ENCODE measurements at places on chromosomes 7 and 10. TPM values are rescaled to one million over a fixed set of nuclear protein-coding genes. Genes with fewer than 3 reads are reported as not detected.

DNA sequence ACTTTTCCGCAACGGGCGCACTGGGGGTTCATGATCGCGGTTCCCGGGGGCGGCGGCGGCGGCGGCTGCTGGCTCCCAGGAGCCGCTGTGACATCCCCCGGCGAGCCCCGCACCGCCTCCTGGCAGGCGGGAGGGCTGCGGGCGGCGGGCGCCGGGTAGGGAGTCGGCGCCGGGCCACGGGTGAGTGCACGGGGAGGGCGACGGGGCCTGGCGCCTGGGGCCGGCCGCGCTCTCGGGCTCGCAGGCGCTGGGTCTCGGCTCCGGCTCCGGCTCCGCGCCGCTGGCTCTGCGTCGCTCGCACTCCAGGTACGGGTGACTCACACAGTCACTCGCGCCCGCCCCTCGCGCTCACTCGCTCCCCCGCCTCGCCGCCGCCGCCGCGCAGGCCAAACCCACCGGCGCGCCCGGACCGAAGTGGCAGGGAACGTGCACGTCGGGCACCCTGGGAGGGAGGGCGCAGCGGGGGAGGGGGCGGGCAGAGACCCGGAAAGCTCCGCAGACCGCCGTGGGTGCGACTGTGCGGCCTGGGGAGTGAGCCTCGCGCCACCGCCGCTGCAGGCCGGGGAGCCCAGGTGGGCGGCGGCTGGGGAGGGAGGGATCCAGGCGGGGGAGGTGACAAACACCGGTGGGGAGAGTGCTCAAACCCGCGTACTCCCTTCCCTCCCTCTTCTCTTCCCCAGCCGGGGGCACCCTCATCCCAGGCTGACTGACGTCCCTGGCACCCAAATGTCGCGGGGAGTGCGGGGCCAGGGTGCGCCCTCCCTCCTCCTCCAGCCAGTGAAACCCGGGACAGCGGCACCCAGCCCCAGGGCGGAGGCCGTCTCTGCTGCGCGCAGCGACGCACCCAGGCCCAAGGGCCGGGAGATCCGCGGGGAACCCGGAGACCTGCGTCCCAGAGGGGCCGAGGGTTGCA is 276.9 kb upstream of the NEBL start:
- peak; percentile 21 for DNase-seq

Gene CYP3A7
- total RNA-seq, result not detected

GRCh38 chr7:114432703-114433102 is 18.1 kb downstream of the FOXP2 start:
- DNase-seq, result no peak

- DNase-seq, result no peak
Observed at GRCh38 chr10:59180689-59181270, 4.3 kb downstream of the PHYHIPL start.

Gene VAX1
- total RNA-seq, result not detected

Gene SEMA3C
- 116 TPM for total RNA-seq

GRCh38 chr7:30912731-30912985 is 1.0 kb downstream of the AQP1 start:
- DNase-seq, result no peak

Gene CPN1
- total RNA-seq, result not detected

DNA sequence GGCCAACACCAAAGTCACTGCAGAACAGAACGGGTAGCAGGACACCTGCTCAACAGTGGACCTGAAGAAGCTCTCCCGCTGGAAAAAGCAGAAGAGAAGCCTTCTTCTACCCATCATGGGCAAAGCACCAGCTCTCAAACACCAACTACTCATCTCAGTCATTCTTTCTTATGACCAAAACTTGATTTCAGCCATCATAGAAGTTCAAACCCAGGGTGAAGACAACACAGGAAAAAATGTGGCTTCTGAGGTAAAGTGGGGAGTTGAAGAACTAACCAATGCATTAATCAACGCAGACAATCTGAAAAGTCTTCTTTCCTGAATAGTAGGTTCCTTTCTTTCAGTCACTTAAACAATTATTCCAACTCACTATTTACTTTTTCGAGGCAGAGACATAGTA is 83.3 kb downstream of the ELMO1 start:
- DNase-seq, result no peak

DNA sequence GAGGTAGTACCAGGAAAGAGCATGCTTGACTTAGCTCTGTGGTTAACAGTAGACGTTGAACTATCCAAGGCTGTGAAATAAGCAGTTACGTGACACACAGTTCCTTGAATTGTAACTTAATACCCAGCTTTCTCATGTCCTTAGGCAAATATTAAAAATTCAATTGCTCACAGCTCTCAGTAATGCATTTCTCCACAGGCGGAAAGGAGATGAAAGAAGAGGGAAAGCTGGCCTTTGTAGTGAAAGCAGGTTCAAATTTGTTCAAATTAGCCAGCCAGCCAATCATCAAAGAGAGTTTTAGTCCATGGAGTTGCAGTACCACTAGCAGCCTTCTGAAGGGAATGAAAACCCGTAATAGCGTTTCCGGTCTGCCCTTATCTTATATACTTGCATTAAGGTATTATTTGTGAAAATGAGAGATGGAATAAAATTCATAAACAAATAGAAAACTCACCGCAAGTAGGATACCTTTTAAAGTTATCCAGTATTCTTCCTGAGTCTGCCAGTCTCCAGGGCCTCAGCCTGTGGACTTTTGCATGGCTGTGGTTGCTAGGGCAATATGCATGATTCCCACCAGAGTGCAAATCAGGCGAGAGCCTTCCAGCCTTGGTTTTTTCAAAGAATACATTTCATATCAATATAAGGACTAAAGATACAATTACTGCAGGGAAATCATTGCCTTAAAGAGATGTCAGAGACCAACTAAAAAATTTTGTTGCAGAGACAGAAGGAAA is 795.5 kb downstream of the TNS3 start:
- peak; percentile 98 for DNase-seq

DNA sequence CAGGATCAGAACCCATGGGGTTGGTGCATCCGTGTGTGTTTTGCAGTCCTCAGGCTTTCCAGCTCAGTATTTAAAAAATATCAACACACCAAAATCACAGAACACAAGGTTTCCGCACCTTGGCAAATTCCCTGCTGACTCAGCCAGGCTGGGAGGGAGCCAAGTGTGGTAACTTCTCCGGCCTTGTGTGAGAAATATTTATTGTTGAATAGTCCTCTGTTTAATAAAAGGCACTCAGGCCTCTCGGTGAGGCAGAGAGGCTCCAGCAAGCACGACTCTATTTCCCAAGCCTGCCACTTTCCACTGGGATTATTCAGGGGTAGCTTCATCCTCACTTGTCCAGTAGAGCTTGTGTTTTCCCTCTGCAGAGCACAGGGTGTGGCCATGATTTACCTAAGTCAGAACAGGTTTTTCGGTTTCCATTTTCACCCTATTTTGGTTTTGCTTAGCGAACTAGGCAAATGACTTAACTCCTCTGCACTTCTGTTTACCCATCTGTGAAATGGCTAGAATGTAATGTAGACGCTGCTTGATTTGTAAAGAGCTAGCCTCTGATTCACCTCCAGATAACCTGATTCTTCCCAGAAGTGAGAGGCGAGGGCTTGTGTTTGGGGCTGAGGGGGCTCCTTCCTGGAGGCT is 13.0 kb upstream of the CHST15 start:
- DNase-seq, result peak; percentile 92

GRCh38 chr7:79820387-79820786 is 314.2 kb upstream of the GNAI1 start:
- peak; percentile 76 for DNase-seq

- DNase-seq, result no peak
Observed at GRCh38 chr7:144622745-144623144, 213.1 kb downstream of the TPK1 start.
